Glutamatergic neuron (in vitro differentiated cells): ENCODE measurements at places on chromosomes 5 and 9.

DNA sequence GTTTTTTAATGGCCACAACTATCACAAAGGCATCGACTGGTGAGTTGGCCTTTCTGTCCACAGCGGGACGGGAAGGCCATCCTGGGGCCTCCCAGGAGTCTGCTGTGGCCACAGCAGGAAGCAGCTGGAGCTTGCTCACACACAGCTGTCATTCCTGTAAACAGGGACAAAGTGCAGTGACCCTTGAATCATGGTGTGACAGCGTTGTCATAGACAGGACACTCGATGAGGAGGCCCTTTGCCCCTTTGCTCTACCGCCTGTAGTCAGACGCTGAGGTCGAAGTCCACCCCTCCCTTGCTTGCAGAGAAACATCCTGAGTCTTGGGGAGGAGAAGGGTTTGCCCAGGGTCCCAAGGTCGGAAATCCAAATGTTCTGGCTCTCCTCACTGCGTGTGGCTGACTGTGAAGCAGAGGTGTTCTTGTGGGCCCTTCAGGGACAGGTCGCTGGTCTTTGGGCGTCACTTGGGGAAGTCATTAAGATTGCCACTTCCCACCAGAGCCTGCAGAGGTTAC is 35.1 kb downstream of the NDST1 start:
- DNase-seq: no peak

GRCh38 chr5:152397581-152397980 is 7.5 kb downstream of the NMUR2 start:
- DNase-seq: no peak

DNA sequence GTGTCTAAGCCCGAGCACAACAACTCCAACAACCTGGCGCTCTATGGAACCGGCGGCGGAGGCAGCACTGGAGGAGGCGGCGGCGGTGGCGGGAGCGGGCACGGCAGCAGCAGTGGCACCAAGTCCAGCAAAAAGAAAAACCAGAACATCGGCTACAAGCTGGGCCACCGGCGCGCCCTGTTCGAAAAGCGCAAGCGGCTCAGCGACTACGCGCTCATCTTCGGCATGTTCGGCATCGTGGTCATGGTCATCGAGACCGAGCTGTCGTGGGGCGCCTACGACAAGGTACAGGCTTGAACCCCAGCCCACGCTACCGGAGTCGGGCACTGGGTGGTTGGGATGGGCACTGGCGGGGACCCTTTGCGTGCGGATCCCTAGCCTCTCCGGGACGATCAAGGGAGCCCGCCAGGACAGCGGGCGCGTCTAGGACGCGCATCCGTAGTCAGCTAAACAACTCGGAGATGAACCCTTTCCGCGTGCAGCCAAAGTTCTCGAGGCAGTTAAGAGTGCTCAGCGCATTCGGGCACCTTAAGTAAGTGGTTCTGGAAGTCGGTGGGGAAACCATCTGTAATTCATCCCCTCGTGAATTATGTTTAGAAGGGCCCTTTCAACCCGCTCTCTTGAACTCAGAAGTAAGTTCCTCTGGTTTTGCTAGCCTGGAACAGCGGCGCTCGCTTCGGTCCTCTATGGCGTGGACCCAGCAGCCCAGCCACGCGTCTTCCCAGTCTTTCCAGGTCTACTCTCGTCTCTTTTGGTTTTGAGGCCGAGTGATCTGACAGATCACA is 1.3 kb downstream of the KCNN2 start:
- DNase-seq: peak; percentile 49

DNA sequence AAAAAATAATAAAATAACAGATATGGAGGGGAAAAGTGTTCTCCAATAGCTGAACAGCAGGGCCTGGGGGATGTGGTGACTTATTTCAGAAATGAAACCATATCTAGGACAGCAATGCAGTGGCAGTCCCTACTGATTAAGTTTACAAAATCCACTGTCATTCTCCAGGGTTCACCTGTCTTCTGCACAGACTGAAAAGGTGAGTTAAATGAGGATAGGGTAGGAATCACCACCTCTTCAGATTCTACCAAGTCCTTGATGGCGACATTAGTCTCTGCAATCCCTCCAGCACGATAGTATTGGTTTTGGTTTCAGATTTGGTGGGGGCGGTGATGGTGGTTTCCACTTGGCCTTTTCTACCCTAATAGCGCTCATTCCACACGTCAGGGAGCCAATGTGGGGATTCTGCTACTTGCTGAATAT is 32.3 kb upstream of the NPM1 start:
- no peak for DNase-seq

DNA sequence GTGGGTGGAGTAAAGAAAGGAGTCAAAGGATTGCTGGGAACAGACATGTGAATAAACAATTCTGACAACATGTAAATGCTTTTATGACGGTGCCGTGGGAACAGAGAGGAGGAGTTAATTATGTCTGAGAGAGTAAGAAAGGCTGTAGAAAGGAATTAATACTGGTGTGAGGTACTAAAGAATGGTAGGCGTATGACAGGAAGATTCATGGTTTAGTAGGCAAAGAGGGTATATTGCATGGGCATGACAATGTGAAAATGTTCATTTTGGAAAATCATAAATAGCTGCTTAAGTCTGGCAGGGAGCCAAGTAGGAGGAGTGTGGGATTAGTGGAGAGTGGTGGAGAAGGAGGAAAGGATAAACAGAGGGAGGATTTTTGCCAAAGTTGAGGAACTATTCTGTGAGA is 19.7 kb downstream of the NAA35 start:
- no peak for DNase-seq

- no peak for DNase-seq
Measured at GRCh38 chr5:124337996-124338395, 408.4 kb downstream of the ZNF608 start.
